ENCODE measurements at places on chromosomes 5 and 9.

DNA sequence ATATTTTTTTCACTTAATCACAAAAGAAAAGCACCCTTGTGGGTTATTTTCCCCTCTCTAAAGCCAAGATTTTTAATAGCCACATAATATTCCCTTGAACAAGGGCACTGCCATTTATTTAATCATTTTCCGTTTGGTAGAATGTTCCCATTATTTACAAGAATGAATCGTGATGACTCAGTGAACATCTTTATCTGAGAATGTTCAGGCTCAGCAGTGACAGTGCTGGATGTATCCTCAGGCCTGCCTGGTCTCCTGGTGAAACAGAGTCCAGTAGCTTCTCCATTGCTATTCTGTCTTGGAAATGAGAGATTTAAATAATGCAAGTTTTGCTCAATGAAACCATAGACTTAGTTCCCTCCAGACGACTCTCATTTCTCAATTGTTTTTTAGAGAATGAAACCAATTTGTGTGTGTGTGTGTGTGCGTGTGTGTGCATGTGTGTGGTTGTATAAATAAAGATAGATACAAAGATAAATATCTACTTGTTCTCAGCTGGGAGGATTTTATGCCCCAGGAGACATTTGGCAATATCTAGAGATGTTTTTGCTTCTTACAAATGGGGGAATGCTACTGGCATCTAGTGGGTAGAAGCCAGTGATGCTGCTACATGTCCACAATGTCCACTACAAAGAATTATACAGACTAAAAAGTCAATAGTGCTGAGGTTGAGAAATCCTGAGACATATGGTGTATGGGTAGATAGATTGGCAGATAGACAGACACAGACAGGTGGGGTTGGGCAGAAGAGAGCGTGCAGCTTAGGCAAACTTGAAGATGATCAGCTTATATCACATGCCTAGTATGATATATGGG, 55.0 kb downstream of the PAPPA start:
- DNase-seq: no peak
- H3K27ac ChIP-seq: peak overlapping the region; percentile 7
- H3K4me3 ChIP-seq: no peak overlapping the region
- H3K27me3 ChIP-seq: no peaks in the 10 kb centered on the region
- H3K36me3 ChIP-seq: peaks cover 11% of the 10 kb centered on the region
- H3K4me1 ChIP-seq: peaks cover 3% of the 10 kb centered on the region

GRCh38 chr9:16651446-16651964, 219.0 kb downstream of the BNC2 start:
- no peak overlapping the region for H3K27ac ChIP-seq
- DNase-seq: no peak
- H3K4me3 ChIP-seq: no peak overlapping the region
- peaks cover 8% of the 10 kb centered on the region for H3K4me1 ChIP-seq
- no peaks in the 10 kb centered on the region for H3K27me3 ChIP-seq
- no peaks in the 10 kb centered on the region for H3K36me3 ChIP-seq

DNA sequence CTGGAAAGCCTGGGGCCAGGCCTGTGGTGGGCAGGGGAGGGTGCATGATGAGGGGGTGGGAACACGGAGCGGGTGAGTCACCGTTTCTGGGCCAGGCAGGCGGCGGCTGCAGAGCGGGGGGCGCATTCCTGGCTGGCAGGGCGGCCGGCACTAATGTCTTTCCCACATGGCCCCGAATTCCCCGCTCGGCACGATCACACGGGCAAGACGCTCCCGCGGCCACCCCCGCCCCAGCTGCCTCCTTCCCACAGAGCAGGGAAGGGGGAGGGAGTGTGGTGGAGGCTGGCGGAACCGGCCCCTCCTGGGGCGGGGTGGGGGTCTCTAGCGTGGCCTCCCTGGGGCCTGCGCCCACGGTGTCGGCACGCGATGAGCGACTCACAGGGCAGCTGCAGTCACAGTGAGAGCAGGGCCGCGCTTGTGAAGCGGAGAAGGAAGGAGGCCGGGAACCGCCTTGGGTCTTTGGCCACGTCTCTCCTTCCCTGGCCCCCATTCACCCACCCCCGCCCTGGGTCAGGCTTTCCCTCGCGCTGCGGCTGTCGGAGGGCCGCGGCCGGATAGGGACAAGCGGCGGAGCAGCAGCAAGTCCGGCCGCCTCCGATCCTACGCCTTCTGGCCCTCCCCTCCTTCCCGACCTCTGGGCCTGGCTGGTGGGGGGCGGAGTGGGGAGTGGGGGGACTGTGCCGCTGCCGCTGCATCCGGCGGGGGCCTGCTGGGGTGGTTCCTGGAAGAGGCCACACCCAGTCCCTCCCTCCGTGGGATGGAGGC, 48.9 kb downstream of the CXXC5 start:
- H3K4me3 ChIP-seq: peak overlapping the region; percentile 21
- no peaks in the 10 kb centered on the region for H3K36me3 ChIP-seq
- no peaks in the 10 kb centered on the region for H3K27me3 ChIP-seq
- peaks cover 65% of the 10 kb centered on the region for H3K4me1 ChIP-seq

GRCh38 chr5:43017428-43017815, 22.7 kb downstream of the ANXA2R start:
- no peak for DNase-seq
- peak overlapping the region; percentile 90 for H3K27ac ChIP-seq
- H3K4me1 ChIP-seq: peaks cover 13% of the 10 kb centered on the region
- H3K4me3 ChIP-seq: peak overlapping the region; percentile 80
- no peaks in the 10 kb centered on the region for H3K27me3 ChIP-seq
- no peaks in the 10 kb centered on the region for H3K36me3 ChIP-seq

DNA sequence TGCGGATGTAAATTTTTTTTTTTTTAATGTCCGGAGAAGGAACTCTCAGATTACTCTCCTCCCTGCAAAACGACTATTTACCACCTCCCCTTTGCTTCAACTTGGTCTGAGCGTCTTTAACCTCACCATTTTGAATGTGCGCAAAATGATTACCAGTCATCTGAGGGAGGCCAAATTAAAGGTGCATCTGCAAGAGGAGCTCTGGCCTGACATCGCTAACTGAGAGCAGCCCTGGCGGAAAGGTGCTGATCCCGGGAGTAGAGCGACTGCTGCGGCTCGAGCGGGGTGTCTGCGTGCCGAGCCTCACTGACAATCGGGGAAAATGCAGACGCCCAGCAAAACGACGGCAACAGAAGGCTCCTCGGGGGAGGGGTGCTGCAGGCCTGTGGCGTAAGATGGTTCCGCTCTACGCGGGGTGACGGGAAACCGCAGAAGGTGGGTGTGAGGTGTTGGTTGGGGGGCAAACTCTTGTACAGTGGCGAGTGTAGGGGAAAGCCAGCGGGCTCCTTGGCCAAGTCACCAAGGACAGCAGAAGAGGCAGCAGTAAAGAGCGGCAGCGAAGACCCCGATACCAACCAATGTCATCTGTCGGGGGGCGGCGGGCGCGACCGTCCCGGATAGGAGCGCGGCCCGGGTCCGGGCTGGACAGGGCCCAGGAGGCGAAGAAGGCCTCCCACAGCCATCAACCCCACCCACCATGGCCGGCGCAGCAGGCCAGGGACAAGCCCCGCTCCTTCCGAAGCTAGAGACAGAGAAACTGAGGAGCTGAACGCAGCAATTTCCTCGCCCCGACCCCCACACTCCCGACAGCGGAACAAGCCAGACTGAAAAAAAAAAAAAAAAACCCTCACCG, 557 bp downstream of the PJA2 start:
- no peaks in the 10 kb centered on the region for H3K36me3 ChIP-seq
- no peaks in the 10 kb centered on the region for H3K27me3 ChIP-seq
- peaks cover 36% of the 10 kb centered on the region for H3K4me1 ChIP-seq

DNA sequence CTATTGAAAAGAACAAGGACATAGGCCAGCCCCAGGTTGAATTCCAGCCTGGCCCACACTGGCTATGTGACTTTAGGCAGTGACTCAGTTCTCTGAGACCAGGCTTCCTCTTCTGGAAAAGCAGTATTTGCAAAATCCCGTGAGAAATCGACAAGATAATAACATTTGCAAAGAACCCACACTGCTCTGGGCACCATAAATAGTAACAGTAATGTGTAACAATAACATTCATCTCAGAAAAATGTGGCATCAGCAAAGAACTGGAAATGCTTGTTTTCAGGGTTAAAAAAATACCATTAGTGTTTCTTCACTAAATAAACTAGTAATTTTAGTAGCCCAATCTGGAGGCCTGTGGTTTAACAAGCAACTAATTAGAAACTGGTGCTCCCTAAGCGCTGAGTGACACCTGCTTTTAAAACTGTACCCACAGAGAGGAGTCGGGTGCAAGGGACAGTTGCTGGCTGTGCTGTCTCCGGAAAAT, 148.4 kb downstream of the TTLL11 start:
- H3K27ac ChIP-seq: peak overlapping the region; percentile 26
- no peaks in the 10 kb centered on the region for H3K27me3 ChIP-seq
- DNase-seq: peak; percentile 56
- peaks cover 22% of the 10 kb centered on the region for H3K4me1 ChIP-seq

DNA sequence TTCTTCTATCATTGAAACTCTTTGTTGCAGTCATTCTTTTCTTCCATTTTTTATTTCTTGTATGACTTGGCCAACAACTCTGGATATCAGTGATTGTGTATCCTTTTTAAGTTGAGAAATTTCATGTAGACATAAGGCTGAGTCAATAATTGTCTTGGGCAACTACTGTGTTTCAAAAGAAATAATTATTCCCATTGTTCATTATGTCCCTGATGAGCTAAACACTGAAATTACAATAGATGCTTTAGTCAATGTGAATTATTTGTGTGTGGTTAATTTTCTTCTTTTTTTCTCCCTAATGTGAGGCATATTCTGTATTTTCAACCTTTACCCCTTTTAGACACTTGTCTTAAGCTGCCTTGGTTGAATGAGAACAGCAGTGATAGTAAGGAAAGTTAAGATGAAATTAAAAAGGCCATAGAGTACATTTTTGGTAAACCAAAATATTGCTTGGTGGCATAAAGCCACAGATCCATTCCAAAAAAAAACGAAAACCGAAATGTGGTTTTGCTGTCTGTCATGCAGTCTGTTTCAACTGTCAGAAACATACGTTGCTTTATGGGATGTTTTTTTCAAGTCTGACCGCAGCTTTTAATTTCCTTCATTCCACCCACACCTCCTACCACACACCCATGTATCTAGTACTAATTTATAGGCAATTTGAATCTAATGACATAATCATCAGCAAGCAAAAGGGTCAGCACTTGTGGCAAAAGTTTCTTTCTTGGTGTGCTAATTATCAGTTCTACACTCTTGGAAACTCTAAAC, 21.1 kb downstream of the TLE4 start:
- no peaks in the 10 kb centered on the region for H3K27me3 ChIP-seq
- H3K4me3 ChIP-seq: no peak overlapping the region
- no peak overlapping the region for H3K27ac ChIP-seq
- H3K36me3 ChIP-seq: peaks cover 2% of the 10 kb centered on the region
- H3K4me1 ChIP-seq: no peaks in the 10 kb centered on the region

DNA sequence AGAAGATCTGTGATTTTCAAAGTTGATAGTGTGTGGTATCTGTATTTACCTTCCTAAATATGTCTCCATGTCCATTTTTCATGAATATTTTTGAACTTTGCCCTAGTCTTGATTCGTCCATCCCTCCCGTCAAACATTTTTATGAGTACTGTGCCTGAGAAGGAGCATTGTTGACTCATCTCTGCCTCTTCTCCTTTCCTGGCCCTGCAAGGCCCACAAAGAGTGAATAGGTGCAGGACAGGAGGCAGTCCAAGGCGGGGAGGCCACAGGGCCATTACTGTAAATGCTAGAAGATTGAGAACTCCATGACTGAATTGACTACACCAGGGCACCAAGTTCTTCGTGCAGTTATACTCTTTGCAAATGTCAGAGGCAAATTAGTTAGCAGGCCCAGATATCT, 200.9 kb downstream of the ZSWIM6 start:
- H3K4me1 ChIP-seq: no peaks in the 10 kb centered on the region
- no peaks in the 10 kb centered on the region for H3K27me3 ChIP-seq
- H3K36me3 ChIP-seq: peaks cover 24% of the 10 kb centered on the region
- H3K4me3 ChIP-seq: no peak overlapping the region
- no peak for DNase-seq

- no peaks in the 10 kb centered on the region for H3K27me3 ChIP-seq
- H3K4me3 ChIP-seq: no peak overlapping the region
- H3K36me3 ChIP-seq: no peaks in the 10 kb centered on the region
- DNase-seq: no peak
- no peak overlapping the region for H3K27ac ChIP-seq
These were observed 245.3 kb upstream of the RASA1 start for GRCh38 chr5:87022415-87022814.

- H3K4me3 ChIP-seq: no peak overlapping the region
- H3K36me3 ChIP-seq: peaks cover 5% of the 10 kb centered on the region
- DNase-seq: no peak
These were observed 19.1 kb downstream of the NADK2 start for GRCh38 chr5:36222620-36223019.

DNA sequence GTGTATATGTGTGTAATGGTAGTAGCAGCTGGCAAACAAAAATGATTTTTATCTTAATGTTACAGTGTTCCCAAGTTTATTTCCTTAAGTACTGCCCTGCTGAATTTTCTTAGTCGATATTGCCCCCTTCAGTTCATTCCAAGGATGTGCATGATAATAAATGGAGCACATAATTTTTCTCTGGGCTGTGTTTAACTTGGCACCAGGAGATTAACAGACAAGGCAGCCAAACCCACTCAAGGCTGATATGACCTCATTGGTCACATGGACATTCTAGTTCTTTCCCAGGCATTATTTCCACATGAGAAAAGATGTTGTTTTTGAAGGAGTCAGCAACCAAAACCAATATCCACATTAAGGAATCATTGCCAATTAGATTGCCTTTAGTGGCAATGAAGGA, 61.8 kb downstream of the COX7C start:
- no peaks in the 10 kb centered on the region for H3K27me3 ChIP-seq
- H3K4me3 ChIP-seq: no peak overlapping the region
- no peaks in the 10 kb centered on the region for H3K36me3 ChIP-seq
- peak; percentile 93 for DNase-seq

DNA sequence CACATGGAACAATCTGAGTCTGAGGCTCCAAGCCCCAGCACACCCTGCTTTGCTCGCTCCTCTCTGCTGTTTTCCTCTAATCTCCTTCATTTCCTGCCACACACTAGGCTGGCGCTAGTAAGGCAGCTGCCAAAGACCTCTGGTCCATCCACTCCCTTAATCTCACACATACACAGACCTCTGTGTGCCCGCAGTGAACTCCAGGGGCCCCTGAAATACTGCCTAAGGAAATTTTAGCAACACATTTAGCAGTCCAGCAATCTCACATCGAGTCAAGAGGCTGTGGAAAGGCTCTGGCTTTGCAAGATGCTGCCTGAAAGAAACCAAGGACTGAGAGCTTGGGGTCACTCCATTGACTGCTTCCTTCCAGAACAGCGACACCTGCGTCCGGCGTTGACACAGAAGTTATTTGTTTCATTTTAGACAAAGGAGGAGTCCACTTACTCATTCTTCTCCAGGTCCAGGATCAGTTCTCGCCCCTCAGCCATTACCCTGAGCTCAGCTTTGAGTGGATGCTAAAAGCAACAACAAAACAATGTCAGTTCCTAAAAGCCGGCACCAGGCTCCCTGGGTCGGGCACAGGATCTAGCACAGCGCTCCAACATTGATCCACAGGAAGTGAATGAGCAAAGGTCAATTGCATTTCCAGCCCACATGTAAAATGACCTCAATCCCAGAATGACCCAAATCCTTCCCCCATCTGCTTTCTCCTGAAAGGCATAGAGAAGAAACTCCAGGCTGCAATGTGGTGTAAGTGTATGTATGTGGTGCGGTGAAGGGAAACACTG, 11.5 kb downstream of the ADAM19 start:
- H3K4me1 ChIP-seq: peaks cover 59% of the 10 kb centered on the region
- H3K27me3 ChIP-seq: no peaks in the 10 kb centered on the region
- H3K36me3 ChIP-seq: peaks cover 67% of the 10 kb centered on the region

- no peak overlapping the region for H3K27ac ChIP-seq
- no peaks in the 10 kb centered on the region for H3K27me3 ChIP-seq
- no peak for DNase-seq
These were observed 47.3 kb downstream of the CACNA1B start for GRCh38 chr9:137924761-137925369.

GRCh38 chr5:149450199-149450598, 71.1 kb upstream of the IL17B start:
- DNase-seq: peak; percentile 74
- no peaks in the 10 kb centered on the region for H3K36me3 ChIP-seq
- H3K27ac ChIP-seq: no peak overlapping the region
- peaks cover 58% of the 10 kb centered on the region for H3K4me1 ChIP-seq
- H3K27me3 ChIP-seq: no peaks in the 10 kb centered on the region
